ENCODE measurements at places on chromosomes 5 and 9.

DNA sequence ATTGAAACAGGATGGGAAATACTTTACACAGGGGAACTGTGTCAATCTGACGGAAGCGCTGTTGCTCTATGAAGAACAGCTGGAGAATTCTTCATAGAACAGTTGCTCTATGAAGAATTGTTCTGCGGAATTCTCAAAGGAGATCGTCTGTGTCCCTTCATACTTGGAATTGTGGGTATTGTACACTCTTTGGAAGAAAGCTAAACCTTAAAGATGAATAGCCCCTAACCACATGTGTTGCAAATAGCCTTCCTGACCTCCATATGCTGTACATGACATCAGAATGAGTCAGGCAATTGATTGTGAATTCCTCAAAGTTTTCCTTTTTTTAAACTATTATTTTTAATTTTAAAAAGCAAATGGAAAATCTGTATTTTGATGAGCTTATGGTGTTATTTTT is 15.6 kb downstream of the NIM1K start:
- no peak for DNase-seq

DNA sequence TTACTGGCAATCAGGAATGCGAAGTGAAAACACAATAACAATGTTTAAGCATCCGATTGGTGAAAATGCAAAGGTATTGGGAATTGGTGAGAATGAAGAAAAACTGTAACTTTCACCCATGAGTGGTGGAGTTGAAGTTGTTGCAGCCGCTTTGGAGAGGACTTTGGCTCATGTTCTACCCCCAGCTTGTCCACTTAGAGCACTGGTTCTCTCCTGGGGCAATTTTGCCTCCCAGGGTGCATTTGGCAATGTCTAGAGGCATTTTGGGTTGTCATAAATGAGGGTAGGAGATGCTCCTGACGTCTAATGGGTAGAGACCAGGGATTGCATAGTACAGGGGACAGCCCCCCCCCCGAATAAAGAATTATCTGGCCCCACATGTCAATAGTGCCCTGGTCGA is 46.2 kb downstream of the ANKRD33B start:
- DNase-seq = no peak

DNA sequence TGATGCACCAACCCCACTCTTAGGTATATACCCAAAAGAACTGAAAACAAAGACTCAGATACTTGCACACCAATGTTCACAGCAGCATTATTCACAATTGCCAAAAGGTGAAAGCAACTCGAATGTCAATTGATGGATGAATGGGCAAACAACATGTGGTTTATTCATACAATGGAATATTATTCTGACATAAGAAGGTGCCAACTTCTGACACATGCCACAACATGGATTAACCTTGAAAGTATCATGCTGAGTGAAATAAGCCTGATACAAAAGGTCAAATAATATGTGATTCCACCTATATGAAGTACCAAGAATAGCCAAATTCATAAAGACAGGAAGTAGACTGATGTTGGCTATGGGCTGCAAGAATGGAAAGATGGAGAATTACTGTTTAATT is 35.0 kb downstream of the CTNND2 start:
- DNase-seq = no peak

- no peak for DNase-seq
These were observed 17.1 kb downstream of the FBXO10 start for GRCh38 chr9:37559125-37559524.

DNA sequence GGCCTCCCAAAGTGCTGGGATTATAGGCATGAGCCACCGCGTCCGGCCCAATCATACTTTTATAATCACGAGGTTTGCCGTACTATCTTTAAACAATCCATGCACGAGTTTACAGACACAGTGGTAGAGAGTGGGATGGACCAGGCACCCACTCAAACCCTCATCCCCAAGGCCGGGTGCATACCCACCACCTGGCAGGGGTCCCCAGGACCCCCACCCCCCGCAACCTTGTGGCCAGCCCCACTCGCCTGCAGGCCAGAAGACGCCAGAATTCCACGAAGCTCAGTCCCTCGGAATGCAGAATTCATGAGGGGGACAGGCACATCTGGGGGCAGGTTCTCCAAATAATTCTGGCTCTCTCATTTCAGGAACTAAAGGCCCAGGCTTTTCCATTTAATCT is 17.1 kb downstream of the NACC2 start:
- no peak for DNase-seq

DNA sequence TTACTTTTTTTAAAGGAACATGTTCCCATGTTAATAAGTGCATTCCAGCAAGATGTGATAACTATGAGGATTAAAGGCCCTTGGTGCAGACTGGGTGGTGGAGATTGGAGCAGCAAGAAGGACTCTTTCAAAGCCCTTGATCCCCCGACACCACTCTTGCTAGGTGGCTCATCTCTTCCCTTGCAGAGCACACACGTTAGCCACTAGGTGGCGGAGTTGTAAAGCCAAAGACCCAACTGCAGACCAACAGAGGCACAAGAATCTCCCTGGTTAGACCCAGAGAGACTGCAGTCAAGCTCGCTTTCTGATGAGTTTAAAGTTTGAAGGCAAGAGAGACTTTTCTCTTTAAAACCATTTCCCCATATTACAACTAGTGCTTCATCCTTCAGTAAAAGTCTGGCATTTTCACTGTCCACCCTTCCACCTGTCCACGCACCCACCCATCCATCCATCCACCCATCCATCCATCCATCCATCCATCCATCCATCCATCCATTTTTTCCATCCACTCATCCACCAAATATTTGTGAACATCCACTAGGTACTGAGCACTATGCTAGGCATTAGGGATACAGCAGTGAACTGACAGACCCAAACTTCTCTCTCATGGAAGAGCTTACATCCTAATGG is 226.9 kb downstream of the MSX2 start:
- DNase-seq = no peak

- no peak for DNase-seq
These were observed 15.6 kb downstream of the RIOK2 start for GRCh38 chr5:97167435-97167834.

DNA sequence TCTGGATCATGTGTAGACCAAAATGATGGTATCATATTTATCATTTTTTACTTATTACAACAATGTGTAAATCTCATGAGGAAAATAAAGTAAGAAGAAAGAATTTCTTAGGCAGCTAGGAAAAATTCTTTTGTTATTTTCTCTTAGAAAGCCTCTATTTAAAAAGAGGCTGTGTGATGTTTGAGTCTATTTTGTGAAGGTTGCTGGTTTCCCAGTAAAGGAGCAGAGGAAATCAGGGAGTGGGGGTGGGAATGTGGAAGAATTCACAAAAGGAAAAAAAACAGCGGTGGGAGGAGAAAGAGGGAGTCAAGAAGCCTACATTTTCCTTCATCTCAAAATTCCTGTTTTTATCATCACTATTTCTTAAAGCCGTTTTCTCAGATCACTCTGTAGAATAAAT is 20.1 kb downstream of the PTCH1 start:
- DNase-seq = no peak

DNA sequence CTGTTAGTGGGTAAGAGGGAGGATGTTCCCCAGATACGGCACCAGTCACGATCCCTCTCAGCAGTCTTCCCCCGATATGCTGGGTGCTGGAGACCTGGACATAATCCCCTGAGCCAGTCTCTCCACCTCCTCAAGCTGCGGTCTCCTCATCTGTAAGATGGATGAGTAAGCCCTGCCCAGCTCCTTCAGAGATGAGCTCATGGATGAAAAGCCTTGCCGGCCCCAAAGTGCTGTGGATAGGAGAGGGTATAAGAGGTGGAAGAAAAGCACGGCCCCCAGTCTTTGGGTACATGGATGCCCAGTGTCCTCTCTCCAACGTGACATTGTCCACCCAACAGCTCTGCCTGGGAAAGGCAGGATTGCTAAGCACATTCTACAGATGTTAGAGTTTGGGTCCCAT is 4.5 kb downstream of the CAMK2A start:
- DNase-seq = no peak

- DNase-seq = no peak
These were observed 315.2 kb downstream of the ARHGAP26 start for GRCh38 chr5:143085319-143085917.

GRCh38 chr5:171601266-171601881 is 181.9 kb downstream of the FGF18 start:
- no peak for DNase-seq

DNA sequence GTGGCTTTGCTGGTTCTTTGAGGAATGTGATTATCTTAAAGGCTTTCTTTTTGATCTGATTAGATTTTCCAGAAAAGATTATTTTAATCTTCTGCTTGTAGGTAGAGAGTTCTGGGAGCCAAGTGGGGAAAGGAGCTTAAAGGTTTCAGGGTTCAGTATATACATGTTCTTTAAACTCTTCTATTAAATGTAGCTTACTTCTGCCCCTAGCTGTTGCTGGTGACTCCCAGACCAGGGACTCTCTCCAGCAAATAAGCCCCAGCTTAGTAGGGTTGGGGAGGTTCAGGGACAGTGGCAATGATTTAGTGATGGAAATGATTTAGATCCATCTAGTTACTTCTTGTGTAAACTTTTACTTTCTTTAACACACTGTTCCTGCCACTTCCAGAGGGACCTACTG is 72.2 kb downstream of the SLC12A2 start:
- DNase-seq = no peak

- DNase-seq = peak; percentile 67
These were observed 6.9 kb downstream of the FGD3 start for GRCh38 chr9:92954049-92954861.

GRCh38 chr9:98097836-98098235 is 21.2 kb downstream of the TRIM14 start:
- DNase-seq = no peak

GRCh38 chr5:173479711-173480110 is 136.7 kb downstream of the BOD1 start:
- DNase-seq = no peak

DNA sequence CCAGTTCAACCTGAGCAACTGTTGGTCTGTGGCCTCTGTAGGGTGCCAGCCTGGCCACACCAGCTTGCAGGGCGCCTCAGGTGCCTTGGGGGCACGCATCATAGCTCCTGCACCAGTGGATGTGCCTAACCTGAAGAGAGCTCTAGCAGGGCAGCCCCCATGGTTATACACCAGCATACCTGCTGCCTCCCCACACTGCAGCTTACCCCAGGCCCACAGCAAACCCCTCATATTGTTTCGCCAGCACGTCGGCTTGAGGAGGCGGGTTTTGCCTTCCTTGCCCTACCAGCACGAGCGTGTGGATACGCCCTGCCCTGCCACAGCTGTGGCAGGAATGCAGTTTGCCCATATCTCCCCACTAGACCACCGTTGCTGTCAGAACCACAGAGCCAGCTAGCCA is 435.9 kb downstream of the SLCO4C1 start:
- DNase-seq = no peak

DNA sequence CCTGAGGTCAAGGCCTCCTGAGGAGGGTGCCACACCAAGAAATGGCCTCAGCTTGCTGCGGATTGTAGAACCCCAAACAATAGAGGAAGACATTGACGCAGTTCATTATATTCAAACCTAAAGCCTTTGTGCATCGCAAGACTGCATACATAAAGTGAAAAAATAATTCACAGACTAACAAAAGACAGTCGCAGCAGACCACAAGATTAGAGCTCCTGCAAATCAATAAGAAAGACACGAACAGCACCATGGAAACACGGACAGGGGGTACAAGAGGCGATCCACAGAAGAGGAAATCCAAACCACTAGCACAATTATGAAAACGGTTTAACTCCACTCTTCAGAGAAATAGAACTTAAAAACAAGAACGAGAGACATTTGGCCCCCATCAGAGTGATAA is 10.0 kb upstream of the TCOF1 start:
- no peak for DNase-seq

DNA sequence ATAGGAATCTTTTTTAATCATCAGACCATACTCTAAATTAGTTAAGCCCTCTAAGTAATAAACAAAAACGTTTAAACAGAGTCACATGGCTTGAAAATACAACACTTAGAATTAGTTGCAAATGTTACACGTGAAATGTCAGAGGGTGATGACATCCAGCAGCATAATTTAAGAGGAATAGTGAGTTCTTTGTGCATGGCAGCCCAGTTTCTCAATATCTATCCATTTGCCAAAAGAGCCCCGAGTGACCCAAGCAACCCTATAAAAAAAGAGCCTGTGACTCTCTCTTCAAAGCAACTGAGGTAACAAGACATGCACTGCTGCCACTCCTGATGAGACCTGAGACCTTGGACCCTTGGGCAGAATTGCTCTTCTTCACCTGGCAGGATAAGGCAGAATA is 96.9 kb upstream of the RASA1 start:
- DNase-seq = no peak

DNA sequence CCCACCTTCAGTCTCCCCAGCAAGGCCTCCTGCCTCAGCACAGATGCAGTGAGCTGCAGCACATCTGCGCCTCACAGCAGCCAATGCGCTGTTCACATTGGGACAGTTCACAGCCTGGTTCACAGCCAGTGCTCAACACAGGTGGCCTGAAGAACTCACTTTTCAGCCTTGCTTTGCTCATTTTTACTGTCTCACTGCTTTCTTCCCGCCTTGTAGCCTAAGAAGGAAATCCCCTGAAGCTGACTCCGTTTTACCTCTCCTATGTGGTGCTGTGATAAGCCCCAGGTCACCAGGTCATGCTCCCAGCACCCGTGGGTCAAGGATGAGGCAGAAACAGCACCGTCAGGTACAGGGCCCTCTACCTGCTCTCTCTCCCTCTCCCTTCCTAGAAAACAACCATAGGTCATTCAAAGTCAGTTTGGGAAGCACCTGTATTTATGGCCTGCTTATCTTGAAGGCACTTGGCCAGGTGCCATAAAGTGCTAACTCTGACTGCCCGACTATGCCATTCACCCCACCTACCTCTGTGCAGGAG is 1.1 kb downstream of the GCNT4 start:
- DNase-seq = no peak

DNA sequence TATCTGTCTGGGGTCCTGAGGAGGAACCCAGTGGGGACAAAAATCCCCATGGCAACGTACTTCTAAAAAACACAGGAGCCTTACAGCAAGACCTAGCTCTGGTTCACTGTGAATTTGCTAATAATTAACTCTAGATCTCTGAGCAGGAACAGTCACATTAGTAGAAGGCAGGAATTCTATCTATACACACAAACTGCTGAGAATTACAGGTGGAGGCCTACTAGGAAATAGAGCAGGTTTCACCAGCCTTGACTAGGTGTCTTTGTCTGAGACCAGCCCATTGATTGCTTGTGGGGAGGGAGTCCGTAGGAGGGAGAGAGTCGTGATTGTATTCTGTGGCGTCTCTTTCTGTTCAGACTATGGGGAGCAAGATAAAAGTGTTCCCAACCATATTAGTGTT is 44.8 kb downstream of the PRLR start:
- no peak for DNase-seq

DNA sequence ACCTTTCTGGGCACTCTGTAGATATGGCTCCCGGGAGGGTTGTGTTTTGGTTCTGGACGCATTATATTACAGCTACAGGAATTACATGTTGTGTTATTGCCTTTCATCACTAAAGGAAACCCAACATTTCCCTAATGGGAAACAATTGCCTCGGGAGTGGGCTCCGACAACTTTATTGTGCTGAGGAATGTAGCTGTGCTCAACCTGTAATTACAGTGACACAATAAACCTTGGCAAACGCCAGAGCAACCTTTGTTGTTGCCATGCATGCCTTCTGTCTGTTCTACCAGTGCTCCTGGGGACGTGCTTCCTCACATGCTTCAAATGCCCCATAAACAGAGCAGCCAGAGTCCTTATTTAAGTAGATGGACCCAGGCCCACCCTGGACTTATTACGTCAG is 182.4 kb downstream of the DIRAS2 start:
- no peak for DNase-seq
